ENCODE measurements at places on chromosomes 12 and 14.

DNA sequence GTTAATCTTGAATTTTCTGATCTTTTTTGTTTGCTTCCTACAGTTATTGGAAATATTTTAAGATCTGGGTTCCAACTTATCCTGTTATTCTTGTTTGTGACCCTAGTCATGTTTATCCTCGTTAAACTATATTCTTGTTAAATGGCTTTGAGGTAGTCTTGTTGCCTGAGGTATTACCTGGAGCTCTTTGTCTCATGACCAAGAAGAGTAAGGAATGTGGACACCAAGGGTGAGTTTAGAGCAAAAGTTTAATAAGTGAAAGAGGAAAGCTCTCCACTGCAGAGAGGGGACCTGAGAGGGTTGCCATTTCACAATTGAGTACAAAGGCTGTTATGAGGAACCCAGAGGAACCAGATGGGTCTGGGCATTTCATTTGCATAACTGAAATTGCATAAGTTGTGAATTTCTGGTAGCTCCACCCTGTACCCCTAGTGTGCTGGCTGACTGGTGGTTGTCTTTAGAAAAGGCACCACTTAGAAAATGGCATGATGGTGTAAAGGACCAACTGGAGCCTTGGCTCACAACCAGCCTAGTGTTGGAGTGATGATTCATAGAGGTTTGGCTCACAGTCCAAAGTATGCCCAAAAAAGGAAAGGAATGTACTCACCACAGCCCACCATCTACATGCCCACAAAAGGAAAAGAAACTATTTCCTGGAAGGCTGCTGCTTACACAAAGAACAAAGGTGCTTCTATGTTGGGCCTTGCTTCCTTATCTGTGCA is 36.7 kb upstream of the RESF1 start:
- DNase-seq: no peak

- no peak for DNase-seq
These were observed 6.8 kb upstream of the ASIC1 start for GRCh38 chr12:50050410-50051098.

- no peak for DNase-seq
These were observed 52.3 kb downstream of the FNTB start for GRCh38 chr14:65038966-65039365.

GRCh38 chr12:86367137-86367536 is 110.9 kb upstream of the MGAT4C start:
- DNase-seq: no peak

DNA sequence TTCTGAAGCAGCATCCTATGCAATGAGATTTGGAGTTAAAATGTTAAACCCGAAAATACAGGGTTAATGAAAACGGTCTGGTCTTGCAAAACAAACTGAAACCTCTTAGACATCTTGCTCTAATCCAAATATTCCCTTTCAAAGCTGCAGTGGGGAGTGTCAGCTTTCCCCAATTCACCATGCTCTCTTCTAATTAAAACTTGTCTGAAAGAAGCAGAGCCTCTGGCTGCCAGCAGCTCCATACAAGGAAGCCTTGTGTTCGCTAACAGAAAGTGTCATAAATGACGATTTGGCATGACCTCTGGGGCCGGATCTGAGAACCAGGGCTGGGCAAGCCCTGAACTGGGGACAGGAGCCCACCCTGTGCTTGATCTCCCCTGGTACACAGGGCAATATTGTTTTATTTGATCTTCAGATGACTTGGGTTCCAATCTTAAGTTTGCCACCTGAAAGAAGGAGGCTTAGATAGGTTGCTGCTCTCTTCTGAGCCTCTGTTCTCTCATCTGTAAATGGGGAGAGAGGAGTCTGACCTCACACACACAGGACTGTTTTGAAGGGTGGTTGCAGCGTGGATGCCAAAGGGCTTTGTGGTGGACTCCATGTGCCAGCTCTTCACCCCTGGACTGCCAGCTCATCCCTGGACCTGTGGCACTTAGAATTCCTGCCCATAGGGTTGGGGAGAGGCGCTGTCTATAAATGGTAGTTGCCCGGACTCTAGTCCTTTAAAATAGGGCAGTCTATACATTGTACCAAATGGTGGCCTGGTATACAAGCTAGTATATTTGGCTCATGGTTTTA is 7.8 kb downstream of the KMT5A start:
- DNase-seq: no peak

GRCh38 chr12:82430541-82431145 is 72.3 kb downstream of the METTL25 start:
- no peak for DNase-seq

GRCh38 chr12:5220099-5220498 is 176.4 kb downstream of the KCNA5 start:
- DNase-seq: no peak

- peak; percentile 44 for DNase-seq
These were observed 4.5 kb upstream of the MIA2 start for GRCh38 chr14:39229222-39229543.

Data from activated CD4-positive, CD25-positive, alpha-beta regulatory T cell treated with anti-CD3 and anti-CD28 coated beads, Interleukin-2, amount 50 U/mL, for 72 hours (primary cell).